ENCODE measurements at places on chromosomes 11 and 22.

GRCh38 chr11:12029738-12030363, 21.4 kb upstream of the DKK3 start:
- H3K27me3 ChIP-seq = no peaks in the 10 kb centered on the region
- no peaks in the 10 kb centered on the region for H3K4me1 ChIP-seq
- H3K36me3 ChIP-seq = no peaks in the 10 kb centered on the region
- no peak overlapping the region for H3K4me3 ChIP-seq
- DNase-seq = no peak

DNA sequence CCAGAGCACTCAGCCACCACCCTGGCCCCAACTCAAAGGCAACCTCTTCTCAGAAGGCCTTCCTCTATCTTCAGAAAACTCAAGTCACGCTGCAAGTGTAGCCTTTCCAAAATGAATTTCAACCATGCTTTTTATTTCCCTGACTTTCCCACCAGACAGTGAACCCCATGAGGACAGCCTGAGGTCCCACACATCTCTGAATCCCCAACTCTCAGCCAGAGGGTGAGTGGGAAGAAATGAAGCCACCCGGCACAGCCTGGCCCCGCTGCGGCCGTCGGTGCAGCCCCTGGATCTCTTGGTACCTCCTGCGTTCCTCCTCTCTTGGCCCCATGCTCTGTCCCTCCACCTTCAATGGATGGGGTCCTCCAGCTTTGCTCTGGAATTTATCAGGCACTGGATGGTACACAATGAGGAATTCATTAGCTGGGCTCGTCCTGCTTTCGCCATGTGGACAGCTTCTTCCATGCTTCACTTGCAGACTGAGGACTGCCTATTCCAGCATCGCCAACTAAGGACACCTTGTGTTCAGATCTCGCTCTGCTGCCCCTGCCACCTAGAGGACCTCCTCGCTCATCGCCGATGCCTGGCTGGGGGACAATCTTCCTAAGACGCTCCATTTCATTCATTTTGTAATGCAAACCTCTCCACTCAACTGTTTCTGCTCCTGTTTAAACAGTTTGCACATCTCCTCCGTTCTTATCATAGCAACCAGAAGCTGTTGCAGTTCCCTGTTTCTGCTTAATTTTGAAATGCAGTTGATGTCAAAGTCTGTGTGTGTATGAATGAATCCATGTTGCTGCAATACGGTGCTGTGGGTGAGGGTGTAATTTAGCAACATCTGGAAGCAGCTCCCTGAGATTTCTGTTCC, 672.1 kb downstream of the TBC1D22A start:
- DNase-seq = no peak
- no peaks in the 10 kb centered on the region for H3K27me3 ChIP-seq
- no peak overlapping the region for H3K4me3 ChIP-seq

- H3K27ac ChIP-seq = no peak overlapping the region
- H3K4me1 ChIP-seq = no peaks in the 10 kb centered on the region
- DNase-seq = no peak
Observed at GRCh38 chr22:29716814-29717545, 2.8 kb upstream of the CABP7 start.

DNA sequence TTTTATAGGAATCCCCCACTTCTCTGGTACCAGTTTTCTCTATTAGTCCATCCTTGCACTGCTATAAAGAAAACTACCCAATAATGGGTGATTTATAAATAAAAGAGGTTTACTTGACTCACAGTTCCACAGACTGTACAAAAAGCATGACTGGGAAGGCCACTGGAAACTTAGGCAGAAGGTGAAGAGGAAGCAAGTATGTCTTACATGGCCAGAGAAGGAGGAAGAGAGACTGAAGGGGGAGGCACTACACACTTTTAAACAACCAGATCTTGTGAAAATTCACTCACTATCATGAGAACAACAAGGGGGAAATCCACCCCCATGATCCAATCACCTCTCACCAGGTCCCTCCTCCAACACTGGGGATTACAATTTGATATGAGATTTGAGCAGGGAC, 68.9 kb upstream of the GNAZ start:
- no peak for DNase-seq
- no peaks in the 10 kb centered on the region for H3K36me3 ChIP-seq
- H3K27me3 ChIP-seq = no peaks in the 10 kb centered on the region
- no peak overlapping the region for H3K27ac ChIP-seq

All from CD4-positive, alpha-beta memory T cell (primary cell).